Cerebellar cortex (tissue), 1 donor: ENCODE measurements at places on chromosomes 1 and 21.

DNA sequence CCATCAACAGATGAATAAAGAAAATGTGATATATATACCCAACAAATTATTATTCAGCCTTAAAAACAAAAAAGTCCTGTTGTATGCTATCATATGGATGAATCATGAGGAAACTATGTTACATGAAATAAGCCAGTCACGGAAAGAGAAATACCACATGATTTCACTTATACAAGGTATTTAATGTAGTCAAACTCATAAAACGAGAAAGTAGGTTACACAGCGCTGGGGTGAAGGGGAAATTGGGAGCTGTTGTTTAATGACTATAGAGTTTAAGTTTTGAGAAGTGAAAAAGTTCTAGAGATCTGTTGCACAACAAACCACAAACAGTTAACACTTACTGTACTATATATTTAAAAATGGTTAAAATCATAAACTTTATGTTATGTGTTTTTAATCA lies 58.5 kb downstream of the SLC25A24 start:
- DNase-seq = no peak

DNA sequence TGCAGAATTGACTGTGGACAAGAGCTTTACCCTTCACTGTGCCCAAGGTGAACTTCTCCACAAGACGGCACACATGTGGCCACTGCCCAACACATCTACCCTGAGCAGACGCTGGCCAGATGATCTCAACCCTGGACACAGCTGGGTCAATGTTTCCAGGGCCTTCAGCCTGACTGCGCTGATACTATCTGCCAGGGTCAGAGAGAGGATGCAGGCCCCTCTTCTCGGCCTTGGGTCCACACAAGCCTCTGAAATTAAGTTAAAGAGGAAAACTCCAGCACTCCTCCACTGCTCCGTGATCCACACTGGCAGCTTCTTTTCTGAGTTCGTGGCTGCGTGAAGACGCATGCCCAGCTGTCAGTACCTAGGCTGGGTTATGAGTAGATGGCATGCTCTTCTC lies 58.1 kb downstream of the GLIS1 start:
- no peak for DNase-seq

DNA sequence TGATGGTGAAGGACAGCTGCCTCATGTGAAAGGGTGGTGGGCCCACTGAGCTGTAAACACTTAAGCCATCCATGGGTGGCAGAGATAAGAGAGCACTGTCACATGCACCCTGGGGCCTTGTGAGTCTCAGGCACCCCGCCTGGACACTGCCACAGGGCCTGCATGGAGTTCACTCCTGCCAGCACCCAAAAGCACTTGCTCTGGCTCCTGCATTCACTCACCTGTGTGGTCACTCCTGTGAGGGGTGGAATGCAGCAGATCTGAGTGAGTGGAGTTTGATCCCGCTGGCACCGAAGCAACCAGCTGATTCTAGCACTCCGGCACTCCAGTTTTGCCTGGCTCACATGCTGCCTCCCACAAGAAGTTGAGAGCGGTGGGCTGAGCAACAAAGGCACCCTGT lies 1142.1 kb upstream of the PRMT6 start:
- no peak for DNase-seq

GRCh38 chr1:67436511-67437055 lies 6.4 kb upstream of the SERBP1 start:
- DNase-seq = no peak

DNA sequence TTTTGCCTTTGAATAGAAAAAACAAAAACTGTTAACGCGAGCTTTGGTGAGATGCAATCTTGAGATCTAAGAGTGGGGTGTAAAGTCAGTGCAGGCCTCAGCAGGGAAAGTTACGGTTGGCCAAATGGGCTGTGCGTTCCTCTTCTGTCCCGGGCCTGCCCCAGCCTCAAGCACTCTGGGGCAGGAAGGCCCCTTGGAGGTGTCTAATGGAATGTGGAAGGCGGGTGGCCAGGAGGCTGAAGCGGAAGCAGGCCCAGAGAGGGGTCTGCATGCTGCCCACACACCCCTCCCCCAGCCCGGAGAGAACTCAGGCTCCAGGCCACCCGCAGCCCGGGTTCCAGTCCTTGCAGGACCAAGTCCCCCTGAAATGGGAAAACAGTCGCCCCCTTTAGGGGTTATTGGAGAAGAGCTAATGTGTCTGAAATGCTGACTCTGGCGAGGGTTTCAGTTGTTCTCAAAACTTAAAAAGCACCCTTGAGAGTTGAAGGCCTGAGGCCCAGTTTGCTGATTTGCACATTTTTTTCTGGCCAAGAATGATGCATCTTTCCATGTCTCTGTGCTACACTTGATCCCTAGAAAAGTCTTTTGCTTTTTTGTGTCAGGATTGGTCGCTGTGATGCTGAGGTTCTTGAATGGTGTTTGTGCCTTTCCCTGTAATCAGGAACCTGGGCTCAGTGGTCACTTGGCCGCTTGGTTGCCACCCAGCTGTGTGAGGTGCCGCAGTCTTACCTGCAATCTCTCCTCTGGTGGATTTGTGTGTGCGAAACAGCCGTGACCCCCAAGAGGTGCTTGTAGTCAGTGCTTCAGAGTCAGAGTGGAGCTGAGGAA lies 2.0 kb downstream of the COL18A1 start:
- peak; percentile 48 for DNase-seq

DNA sequence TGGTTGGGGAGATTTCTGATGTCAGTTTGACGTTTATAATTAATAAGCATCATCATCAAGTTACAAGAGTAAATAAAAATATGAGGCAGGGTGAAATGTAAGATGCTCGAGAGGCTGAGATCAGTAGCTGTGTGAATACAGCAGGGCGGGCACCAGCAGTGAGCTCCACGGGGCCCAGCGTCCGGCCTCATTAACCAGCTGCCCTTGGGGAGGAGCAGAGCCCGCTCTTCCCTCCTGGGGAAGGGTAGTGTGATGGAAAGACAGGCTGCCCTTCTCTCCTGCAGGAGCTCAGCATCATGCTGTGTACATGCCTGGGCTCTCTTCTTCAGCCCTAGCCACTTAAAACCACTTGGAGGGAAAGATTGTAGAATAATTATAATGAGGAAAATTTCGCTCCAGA lies 23.4 kb downstream of the PDE9A start:
- no peak for DNase-seq

DNA sequence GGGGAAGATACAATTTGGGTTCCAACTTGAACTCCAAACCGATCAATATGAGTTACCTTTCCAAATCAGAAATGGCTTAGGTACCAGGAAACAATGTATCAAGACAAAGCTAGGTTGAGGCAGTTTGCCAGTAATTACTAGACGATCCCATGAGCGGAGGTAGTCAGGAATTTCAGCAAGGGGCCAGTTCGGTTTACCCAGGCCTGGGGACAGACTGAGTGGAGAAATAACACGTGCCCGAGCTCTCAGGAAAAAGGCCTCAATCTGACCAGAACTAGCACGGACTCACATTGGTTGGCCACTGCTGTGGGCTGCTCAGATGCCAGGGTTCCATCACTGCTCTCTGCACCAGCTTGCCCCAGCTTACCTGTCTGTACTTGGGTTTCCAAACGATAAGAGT lies 15.3 kb downstream of the CLSTN1 start:
- no peak for DNase-seq

DNA sequence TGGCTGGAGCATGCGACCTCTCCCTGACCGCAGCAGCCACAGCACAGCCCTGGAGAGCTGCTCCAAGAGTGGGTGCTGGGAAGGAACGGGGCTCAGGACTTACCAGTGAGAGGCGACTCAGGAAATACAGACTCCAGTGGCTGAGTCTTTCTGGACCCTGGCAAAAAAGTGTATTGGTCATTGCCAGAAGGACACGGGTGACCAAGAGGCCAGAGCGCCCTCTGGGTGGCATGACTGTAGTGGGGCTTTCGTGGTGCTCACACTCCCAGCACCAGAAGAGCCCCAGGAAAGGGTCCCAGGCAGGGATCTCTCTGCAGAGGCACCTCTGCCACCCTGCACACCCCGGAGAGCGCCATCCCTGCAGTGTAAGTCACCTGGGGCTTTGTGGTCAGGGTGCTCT lies 8.9 kb upstream of the PRDM16 start:
- DNase-seq = no peak

GRCh38 chr1:98668733-98669132 lies 7.2 kb downstream of the SNX7 start:
- DNase-seq = no peak

DNA sequence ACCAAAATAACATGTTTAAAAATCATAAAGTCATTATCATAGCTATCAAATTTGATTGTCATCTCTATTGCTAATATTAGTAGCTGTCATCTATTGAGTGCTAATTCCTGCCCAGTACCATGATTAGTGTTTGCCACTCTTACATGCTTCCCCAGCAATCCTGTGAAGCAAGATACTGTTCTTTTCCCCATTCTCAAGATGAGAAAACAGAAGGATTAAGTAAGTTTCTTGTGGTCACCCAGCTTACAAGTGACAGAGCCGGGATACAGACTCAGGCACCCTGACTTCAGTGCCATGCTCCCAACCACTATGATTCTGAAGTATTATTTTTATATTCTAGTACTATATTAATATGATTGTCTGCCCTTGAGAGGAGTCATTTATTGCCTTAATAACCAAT lies 36.5 kb downstream of the LRRC8C start:
- DNase-seq = no peak

DNA sequence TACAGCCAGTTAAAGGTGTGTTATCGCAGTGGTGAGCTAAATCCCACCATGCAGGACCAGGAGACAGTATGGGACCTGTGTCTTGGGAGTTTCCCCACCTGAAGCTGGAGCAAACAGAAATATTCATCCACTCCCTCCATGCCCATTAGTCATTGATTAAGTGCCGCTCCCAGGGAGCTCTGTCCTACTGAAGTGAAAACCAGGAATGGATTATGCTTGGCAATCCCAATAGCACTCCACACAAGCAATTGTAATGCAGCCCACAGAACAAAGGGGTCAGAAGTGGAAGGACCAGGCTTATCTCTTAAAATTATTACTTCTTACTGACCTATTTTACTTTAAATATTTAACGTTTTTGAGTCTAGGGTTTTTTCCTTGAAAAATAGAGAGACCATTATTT lies 1005.4 kb downstream of the ADGRL2 start:
- DNase-seq = no peak

- no peak for DNase-seq
Observed at GRCh38 chr1:223106856-223107255, 36.2 kb downstream of the TLR5 start.

GRCh38 chr1:101595881-101596374 lies 359.1 kb downstream of the S1PR1 start:
- DNase-seq = no peak

GRCh38 chr1:42844592-42845140 lies 1.7 kb upstream of the ZNF691 start:
- DNase-seq = no peak

- no peak for DNase-seq
Observed at GRCh38 chr1:92329347-92330129, 30.7 kb downstream of the RPAP2 start.

DNA sequence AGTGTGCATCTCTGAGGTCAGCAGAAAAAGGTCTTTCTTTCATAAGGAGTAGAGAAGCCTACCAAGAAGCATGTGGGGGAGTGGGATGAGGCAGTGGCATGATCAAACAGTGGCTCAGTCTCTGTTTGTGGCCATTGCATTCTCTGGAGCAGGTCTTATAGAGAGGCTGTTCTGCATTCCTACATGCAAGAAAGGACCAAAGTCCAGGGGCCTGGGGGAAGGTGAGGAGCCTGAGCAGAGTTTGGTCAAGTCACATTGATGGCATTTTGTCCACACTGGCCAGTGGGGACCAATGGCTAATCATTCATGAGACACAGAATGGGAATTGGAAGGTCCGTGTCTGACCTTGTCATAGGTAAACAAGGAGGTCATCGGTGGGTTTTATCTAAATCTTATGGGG lies 25.4 kb downstream of the MAP10 start:
- no peak for DNase-seq

DNA sequence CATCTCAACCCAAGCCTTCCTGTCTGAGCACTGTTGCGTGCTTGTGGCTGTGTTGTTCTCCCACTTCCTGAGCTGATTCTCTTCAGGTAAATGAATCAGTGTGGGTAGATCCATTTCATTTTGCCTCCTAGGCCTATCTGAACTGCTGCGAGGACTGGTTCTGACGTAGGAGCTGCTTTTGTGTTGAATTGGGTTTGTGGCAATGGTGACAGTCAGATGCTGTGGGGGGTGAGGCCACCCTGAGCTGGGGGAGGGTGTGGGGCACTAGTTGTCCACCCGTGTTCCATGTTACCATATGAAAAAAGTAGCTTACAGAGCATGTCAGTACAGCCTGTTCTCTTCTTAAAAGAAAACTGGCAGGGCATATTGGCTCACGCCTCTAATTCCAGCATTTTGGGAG lies 81.5 kb downstream of the MRPS6 start:
- no peak for DNase-seq

DNA sequence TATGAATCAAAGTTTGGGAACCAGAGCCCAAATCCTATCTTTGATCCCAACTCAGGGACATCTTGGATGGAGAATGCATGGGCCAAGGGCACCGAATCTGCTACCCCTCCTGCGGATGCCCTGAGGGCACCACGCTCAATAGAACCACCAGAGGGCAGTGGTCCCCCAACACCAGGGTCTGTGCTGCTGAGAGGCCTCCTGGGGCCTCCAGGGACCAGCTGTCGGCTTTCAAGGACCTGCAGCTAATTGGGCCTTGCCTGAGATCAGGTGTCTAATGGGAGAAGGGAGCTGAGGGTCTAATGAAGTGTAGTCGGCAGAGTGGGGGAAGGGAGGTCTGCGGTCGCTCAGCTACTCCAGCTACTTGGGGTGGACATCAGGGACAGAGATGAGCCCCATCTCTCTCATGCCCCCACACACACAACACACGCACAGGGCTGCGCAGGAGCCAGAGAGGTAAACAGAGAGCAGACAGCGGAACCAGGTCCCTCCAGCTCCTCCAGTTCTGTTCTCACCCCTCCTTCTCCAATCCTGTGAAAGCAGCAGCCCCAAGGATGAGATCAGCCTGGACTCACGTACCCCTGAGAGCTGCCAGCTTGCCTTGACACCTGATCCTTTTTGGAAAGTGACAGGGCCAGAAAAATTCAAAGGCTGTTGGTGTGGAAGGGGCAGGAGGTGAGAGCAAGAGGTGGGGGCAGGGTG lies 34.9 kb upstream of the PPP1R15B start:
- DNase-seq = peak; percentile 33

DNA sequence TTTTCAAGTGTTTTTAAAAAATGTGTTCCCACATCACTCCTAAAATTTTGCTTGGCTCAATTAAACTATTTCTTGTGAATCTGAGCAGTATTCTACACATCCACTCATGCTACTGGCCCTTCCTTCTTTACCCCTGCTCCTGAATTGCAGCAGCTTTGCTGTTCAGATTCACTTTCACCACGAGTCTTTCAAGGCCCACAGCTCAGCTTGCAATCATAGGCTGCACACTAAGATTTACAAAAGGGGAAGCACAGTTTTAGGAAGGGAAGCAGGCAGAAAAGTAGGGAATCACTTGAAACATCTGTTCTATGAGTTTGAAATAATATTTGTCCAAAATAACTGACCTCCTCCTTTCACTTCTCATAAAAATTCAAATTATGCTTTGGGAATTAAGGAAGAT lies 70.9 kb upstream of the EDEM3 start:
- DNase-seq = no peak

DNA sequence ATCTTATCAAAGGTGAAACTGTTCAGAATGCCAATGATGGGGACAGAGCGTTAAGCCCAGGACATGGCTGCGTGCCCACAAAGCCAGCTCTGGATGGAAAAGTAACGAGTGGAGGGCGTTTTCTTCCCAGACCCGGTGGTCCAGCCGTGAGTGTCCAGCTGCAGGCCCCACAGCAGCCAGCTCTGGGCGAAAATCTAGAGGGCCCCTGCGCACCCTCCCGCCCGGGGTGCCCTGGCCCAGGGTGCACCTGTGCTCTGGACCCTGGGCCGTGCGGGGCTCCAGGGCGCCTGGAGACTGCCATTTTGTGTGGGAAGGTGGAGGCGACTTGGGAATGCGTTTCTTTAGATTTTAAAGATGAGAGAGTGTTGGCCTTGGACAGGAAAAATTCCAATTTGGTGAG lies 58.8 kb downstream of the SKI start:
- no peak for DNase-seq

- DNase-seq = peak; percentile 80
Observed at GRCh38 chr1:27571439-27572018, 32.4 kb downstream of the AHDC1 start.
